ENCODE measurements at places on chromosomes 6 and 20.

DNA sequence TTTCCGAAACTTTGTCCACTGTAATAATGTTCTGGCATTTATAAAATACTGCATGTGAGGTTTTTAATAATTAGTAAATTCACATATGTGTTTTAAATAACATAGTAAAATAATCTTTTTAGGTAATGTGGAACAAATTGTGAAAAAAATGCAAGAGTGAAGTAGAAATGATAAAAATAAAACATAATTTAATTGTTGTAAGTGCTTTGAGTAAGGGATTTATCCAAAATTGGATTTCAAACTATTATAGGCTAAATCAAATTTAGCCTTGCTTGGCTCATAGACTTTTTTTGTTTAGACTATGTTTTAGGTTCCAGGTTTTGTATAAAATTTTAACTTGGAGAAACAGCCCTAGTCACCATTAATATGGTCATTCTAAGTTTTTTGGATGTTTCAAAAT lies 1029.5 kb downstream of the PHF3 start:
- no peak for DNase-seq

DNA sequence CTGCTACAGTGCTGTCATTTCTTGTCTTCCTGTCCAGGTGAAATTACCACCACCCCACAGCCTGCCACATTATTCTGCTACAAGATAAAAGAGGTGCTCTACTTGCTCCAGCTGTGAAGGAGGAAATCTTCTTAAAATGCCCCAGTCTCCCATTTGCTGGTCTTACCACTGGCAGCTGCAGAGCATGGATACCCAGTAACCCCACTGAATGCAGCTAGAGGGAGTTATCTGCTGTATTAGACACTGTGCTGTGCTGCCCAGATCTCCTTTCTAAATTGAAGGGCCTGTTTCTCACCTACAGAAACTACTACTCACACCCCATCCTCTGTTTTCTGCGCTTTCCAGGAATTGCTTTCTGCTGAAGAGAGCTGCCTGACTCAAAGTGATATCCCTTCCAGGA lies 517.8 kb downstream of the PKHD1 start:
- DNase-seq = no peak

DNA sequence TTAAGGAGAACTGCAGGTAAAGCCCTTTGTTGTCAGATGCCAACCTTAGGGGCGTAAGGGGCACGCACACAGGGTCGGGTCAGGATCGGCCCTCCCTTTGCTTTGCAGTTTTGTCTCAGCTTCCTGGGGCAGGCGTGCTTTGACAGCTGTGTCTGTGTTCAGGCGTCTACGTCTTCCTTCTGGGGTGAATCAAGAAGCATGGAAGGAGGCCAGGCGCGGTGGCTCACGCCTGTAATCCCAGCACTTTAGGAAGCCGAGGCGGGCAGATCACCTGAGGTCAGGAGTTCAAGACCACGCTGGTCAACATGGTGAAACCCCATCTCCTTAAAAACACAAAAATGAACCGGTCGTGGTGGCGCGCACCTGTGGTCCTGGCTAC lies 1.3 kb downstream of the ZGPAT start:
- DNase-seq = no peak

- no peak for DNase-seq
These were observed 263.2 kb upstream of the NT5E start for GRCh38 chr6:85186546-85187175.

DNA sequence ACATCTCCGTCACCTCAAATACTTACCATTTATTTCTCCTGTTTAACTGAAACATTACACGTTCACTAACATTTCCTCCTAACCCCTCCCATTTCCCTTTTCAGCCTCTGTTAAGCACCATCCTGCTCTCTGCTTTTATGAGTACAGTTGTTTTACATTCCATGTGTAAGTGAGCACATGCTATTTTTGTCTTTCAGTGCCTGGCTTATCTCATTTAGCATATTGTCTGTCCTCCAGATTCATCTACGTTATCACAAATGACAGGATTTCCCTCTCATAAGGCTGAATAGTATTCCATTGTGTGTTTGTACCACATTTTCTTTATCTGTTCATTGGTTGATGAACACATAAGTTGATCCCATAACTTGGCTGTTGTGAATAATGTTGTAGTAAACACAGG lies 22.7 kb downstream of the TAF11 start:
- no peak for DNase-seq

DNA sequence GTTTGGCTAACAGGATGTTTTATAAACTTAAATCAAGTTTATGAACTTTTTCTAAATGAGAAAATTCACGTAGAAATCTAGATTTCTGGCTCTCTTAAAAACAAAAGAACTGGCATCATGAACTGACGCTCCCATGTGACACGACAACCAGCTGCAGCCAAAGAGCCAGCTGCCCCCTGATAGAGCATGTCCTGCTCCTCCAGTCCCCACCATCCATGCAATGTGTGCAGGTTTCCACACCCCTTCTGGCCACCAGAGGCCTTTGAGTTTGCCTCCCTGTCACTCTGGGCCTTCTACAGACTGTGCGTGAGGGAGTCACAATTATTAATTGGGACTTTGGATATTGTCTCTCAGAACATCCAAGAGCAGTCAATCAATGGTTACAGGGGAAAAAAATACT lies 1.6 kb upstream of the GPLD1 start:
- no peak for DNase-seq

DNA sequence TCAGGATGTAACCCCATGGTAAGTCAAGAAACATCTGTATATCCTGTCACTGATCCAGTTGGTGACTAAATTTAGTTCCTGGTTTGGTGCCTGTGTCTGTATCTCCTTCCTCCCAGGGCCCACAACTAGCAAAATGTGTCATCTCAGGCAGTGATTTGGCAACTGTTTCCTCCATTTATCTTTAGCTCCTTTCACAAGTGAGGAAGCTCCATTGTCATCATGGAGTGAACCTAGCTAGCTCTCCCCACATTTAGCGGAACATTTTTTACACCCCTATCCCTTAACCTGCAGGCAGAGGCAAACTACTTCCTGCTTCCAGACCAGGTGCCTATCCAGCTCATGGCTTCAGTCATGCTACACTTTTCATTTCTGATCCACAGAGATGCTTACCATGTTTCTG lies 99.5 kb downstream of the IPCEF1 start:
- DNase-seq = no peak

DNA sequence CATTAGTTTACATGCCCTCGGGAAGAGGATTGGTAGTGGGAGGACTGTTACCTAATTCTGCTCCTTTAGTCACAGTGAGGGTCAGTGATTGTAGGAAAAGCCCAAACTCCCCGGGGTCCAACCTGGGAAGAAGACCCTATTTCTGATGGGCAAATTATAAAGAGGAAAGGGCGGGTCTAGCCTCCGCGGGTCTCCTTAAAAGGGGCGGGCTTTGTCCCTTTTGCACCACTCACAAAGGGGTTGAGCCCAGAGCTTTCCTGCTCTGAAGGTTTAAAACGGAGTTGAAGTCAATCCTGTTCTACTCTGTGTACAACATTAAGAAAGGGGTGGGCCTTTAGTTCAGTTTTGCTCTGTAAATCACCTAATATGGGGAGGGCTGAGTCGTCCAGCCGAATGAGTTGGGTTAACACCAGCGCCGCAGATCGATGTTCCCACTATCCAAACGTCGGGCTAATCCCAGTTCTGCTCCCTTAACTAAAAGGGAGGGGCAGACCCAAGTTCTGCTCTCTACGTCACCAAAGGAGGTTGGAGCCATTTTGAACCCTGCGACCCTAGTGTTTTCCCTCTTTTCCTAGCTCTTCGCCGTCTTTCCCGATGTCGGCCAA lies 920 bp upstream of the RNF5 start:
- DNase-seq = peak; percentile 56

DNA sequence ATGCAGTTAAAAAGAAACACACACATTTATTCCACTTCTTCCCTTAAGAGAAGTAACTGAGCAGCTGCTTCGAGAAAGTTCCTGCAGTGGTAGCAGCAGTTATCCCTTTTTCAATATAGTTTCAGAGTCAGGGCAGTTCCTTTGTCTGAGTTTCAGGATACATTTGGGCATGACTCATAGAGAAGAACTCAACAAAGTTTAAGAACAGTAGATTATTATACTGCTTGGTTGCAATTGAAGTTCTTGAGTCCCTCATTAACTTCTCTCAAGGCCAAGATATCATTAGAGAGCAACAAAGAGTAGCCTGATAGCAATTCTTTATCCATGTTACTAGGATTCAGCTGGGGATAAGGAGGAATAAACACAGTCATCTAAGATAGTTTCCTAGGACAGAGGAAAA lies 54.4 kb downstream of the TPD52L1 start:
- DNase-seq = no peak

GRCh38 chr20:8535403-8536261 lies 403.6 kb downstream of the PLCB1 start:
- no peak for DNase-seq

DNA sequence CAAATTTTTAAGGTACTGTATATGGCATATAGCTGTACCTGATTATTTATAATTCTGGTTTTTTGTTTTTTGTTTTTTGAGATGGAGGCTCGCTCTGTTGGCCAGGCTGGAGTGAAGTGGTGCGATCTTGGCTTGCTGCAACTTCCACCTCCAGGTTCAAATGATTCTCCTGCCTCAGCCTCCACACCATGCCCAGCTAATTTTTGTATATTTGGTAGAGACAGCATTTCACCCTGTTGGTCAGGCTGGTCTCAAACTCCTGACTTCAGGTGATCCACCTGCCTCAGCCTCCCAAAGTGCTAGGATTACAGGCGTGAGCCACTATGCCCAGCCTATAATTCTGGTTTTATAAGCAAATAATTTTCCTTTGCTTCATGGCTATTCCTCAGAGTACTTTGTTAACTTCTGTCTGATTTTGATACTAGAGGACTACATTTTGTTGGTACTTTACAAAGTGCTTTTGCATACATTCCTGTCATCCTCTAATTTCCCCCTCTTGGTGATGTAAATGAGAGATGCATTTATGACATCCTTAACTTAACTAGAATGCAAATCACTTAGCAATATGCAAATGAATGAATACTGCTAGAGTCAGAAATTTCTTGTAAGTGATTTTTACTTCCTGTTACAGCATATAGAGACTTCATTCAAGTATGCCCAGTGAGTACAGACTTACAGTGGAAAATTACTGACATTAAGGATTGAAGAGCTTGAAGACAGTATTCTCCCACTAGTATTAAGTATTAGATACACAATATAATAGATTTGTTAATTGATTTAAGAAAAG lies 35.7 kb upstream of the ARID1B start:
- no peak for DNase-seq

- DNase-seq = no peak
These were observed 64.6 kb downstream of the NCOA3 start for GRCh38 chr20:47566269-47566668.

GRCh38 chr20:53760025-53760441 lies 166.4 kb upstream of the ZNF217 start:
- no peak for DNase-seq

- no peak for DNase-seq
These were observed 275.1 kb downstream of the GRIK2 start for GRCh38 chr6:101668496-101669030.

- DNase-seq = no peak
These were observed 42.7 kb upstream of the GCNT2 start for GRCh38 chr6:10478187-10479040.

GRCh38 chr6:90464507-90464906 lies 122.4 kb downstream of the MAP3K7 start:
- DNase-seq = no peak

DNA sequence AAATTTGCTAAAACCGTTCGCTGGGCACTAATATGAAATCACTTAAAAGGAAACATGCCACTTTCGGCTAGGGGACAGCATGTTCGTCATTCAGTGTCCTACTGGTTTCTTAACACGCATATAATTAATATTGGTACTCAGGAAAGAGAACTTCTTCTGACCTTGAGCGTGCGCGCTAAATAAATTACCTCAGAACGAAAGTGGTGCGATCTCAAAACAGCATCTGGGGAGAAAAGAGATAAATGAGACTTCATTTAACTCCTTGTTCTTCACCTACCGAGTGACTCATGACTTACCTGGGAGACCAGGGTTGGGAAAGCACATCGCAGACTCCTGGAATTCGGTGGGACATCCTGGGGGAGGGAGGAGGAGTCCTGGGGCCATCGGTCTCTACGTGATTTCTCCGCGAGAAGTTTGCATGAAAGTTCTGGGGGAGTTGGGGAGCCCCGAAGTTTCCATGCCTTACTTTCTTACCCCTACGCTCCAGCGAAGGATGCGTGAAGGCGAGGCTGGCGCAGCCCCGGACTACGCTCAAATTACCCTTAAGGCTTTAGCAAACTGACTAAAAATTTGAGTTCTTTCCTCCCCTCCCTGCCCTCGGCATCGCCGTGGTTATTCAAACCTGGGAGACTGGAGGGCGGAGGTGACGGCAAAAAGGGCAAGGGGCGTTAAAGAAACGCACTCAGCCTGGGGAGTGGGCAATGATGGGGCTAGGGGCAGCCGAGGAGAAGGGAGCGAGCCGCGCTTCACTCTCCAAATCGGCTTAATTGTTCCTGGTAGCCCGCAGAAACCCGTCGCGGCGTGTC lies 1.1 kb upstream of the BEND6 start:
- DNase-seq = no peak

- no peak for DNase-seq
These were observed 44.8 kb downstream of the RIPOR3 start for GRCh38 chr20:50646483-50646996.

DNA sequence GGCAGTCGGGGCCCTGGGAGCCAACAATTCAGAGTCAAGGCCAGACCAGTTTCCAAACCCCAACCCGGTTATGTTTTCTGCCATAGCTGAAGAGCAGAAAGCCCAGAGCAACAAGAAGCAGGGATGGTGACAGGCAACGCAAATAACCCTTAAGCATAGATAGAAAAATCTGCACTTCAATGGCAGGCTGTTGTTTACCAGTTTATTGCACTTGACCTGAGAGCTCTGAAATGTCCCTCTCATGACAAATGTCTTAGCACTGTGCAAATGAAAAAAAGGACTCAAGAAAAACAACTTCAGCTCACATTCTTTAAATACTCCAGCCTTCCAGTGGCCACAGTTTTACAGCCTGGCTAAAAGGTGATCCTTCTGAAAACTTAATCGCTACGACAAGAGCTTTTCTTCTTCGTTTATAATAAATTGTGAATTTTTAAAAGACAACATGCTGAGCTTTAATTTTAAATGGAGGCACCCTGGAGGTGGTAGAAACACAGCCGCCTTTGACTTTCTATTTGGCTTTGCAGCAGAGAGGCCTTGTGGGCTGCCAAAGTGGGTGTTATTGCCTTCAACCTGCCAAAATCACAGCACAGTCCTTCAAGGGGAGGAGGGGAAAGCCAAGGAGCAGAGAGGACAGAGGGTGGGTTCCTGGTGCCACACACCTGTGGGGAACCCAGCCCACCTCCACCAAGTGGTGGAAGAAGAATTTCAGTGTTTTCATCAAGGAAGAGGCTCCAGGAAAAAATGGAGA lies 289.5 kb upstream of the CDYL start:
- DNase-seq = no peak

GRCh38 chr6:151630991-151631655 lies 137.3 kb downstream of the CCDC170 start:
- no peak for DNase-seq
